ENCODE measurements at places on chromosomes 7 and 10.

DNA sequence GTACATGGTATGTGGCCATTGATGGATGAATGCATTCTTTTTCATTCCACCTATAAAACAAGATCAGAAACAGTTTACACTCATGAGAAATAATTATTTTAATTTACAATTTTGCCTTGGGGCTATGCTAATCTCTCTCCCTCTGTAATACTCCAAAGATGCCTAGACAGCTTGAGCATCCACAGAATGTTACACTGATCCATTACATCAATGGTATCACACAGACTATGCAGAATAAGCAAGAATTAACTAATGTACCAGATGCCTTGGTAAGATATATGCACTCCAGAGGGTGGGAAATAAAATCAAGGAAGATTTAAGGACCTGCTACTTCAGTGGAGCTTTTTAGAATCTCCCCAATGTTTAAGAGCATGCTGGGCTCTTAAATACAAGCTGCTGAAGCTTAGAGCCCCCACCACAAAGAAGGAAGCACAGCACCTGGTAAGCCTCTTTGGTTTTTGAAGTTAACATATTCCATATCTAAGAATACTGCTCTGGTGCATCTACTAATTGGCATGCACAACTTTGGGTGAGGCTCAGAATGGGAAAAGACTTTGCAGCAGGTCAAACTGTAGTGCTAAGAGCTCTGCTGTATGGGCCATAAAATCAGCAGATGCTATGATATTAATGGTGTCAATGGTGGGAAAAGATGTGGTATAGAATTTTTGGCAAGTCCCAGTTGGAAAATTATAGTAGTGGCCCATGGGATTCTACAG lies 219.6 kb downstream of the SLC25A13 start:
- no peak overlapping the region for H3K4me3 ChIP-seq
- no peaks in the 10 kb centered on the region for H3K27me3 ChIP-seq
- no peak for DNase-seq
- no peaks in the 10 kb centered on the region for H3K36me3 ChIP-seq

GRCh38 chr7:74568658-74569057 lies 88.9 kb upstream of the GTF2I start:
- no peak overlapping the region for H3K27ac ChIP-seq
- no peaks in the 10 kb centered on the region for H3K4me1 ChIP-seq
- no peaks in the 10 kb centered on the region for H3K27me3 ChIP-seq

- no peaks in the 10 kb centered on the region for H3K36me3 ChIP-seq
- H3K27ac ChIP-seq: no peak overlapping the region
- no peak for DNase-seq
- H3K4me3 ChIP-seq: no peak overlapping the region
Observed at GRCh38 chr10:106672517-106673175, 491.9 kb downstream of the SORCS1 start.

- no peak for DNase-seq
- H3K27me3 ChIP-seq: no peaks in the 10 kb centered on the region
- H3K4me1 ChIP-seq: no peaks in the 10 kb centered on the region
- H3K27ac ChIP-seq: no peak overlapping the region
- no peaks in the 10 kb centered on the region for H3K36me3 ChIP-seq
Observed at GRCh38 chr7:98054585-98054984, 52.1 kb upstream of the LMTK2 start.

DNA sequence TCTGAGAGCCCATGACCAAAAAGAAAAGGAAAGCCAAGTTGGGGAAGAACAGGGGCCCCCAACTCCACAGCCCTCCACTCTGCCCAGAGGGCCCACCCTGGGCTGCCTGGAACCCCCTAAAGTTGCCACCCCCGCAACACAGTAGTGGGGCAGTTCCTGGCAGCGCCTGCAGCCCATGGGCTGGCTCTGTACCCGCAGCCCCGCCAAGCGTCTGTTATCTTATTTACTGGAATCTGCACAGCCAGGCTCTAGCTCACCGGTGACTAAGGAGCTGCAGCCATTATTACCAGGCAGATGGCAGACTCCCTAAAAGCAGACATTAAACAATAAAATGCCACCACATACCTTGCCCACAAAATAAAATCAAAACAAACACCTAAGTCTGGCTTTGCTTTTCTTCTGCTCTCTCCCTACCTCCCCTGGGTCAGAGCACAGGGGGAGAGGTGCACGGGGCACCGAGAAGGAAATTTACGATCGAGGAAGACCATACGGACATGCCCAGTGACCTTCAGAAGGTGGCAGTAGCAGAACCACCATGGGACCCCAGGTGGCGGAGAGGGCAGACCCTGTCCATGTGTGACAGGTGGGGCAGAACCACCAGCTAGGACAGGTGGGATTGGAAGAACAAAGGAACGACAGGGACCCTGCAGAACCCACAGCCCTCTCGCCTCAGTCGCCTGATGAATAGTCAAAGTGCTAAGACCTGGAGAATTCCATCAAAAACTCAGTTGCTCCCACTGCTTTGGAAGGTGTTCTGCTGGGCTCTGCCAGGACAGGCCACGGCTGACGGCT lies 66.3 kb downstream of the PRKAG2 start:
- H3K4me3 ChIP-seq: no peak overlapping the region
- no peaks in the 10 kb centered on the region for H3K4me1 ChIP-seq
- no peak for DNase-seq
- no peaks in the 10 kb centered on the region for H3K27me3 ChIP-seq
- no peak overlapping the region for H3K27ac ChIP-seq

Measured in thoracic aorta (tissue), 2 donors.